ENCODE measurements at places on chromosomes 16 and 17.

DNA sequence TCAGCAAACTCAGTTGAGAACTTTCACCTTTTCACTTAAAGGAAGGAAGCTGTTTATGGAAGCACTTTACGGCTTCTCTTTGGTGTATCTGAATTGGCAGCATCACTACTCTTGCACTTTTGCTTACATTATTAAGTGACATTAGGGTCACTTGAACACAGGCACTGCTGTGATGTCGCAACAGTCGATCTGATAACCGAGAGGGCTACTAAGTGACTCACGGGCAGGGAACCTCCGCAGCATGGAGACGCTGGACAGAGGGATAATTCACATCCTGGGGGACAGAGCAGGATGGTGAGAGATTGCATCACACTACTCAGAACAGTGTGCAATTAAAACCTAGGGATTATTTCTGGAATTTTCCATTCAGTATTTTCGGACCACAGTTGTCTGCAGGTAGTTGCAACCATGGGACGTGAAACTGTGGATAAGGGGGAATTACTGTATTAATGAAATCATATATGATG, 56.5 kb downstream of the DNAH2 start:
- no peak for DNase-seq

GRCh38 chr16:58515125-58515870, at the start of gene SETD6:
Gene SETD6, plus strand, starts transcription at chr16:58515517. Its CDS starts 21 bp downstream, at chr16:58515538.
- DNase-seq, result peak; percentile 72

DNA sequence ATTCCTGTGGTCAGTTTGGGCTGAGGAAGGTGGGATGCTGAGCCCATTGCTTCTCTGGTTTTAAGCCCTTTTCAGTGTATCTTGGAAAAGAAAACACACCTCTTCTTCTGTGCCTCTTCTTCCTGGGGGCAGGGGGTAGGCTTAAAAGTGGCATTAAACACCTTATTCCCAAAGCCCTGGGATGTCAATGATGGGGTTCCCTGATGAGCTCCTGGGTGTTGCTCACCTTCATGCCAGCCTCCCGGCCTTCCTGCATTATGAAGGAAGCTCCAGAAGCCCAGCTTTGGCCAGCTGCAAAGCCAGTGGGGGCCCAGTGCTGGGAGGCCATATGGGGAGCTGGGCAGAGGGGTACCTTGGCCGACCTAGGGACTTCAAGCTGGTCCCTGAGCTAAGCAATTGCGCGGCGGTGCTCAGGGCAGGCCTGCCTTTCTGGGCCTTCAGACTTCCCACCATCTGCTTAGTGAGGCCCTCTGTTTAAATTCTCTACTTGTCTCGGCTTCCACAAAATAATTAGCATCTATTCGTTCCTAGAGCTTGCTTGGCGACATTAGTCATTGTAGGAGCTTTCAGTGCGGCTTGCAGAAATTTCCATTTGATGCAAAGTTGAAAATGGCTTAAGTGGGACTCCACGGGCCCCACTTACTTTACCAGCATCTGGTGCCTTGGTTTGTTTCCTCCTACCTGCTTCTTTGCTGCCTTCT, 121.7 kb upstream of the NLRP1 start:
- no peak for DNase-seq

DNA sequence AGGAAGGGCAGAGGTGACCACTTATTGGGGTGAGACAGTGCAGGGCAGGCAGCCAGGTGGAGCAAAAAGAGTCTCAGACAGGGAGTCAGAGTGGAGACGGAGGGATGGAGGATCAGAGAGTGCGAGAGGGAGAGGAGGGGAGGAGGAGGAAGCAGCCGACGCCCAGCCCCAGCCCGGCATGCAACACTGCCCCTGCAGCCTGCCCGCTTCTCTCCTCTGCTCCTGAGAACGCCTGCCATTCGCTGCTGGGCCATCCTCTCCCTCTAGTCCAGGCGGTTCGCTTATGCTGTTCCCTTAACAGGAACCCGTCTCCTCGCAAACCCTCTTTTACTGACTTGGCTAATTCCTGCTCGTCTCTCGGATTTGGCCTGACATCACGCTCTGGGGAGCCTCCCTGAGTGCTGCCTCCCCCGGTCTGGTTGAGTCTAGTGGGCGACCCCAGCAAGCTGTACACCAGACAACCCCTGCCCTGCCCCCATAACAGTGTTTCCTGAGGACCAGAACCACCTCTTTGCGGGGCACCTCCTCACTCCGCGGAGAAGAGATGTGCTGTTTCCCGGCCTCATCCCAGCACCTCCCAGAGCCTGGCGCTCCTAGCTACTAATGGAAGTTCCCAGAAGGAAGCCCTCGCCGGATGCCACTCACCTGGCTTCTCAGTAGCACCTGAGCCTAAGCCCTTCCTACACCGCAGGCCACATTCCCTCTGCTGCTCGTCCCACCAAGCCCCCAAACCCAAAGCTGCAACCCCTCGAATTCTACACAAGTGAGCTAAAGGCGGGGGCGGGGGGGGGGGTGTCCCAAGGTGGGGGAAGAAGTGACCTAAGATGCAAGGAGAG, 61.2 kb upstream of the CCL1 start:
- no peak for DNase-seq

DNA sequence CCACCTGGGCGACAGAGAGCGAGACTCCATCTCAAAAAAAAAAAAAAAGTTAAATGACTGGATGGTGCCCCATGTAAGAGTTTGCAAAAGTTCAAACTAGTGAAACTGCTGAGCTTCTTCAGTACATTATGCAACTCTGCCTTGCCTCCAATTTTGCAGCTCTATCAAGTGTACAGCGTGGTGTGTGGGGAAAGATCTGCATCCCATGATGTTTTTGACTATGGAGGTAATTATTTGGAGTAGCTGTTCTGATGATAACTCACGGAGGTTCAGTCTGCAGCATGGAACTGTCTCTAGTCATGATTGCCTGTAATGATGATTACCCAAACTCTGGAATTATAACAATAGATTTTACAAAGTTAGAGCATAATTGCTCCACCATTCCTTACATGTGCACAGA, 149.6 kb downstream of the PITPNC1 start:
- DNase-seq, result no peak

DNA sequence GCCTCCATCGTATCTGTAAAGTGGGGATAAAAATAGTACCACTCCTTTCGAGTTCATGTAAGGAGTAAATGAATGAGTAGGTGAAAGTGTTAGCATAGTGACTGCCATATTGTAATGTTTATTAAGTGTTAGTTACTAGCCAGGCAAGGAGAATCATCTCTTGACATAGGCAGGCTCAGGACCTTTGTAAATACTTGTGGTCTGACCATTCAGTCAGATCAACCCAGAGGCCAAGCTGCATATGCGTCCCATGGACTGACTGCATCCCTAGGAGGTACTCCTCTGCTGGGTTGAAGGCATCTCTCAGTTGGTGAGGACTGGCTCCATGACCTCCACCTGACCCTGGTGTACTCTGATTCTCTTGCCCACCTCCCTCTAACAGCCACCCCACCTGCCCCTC, 40.5 kb upstream of the CDRT4 start:
- DNase-seq, result no peak

DNA sequence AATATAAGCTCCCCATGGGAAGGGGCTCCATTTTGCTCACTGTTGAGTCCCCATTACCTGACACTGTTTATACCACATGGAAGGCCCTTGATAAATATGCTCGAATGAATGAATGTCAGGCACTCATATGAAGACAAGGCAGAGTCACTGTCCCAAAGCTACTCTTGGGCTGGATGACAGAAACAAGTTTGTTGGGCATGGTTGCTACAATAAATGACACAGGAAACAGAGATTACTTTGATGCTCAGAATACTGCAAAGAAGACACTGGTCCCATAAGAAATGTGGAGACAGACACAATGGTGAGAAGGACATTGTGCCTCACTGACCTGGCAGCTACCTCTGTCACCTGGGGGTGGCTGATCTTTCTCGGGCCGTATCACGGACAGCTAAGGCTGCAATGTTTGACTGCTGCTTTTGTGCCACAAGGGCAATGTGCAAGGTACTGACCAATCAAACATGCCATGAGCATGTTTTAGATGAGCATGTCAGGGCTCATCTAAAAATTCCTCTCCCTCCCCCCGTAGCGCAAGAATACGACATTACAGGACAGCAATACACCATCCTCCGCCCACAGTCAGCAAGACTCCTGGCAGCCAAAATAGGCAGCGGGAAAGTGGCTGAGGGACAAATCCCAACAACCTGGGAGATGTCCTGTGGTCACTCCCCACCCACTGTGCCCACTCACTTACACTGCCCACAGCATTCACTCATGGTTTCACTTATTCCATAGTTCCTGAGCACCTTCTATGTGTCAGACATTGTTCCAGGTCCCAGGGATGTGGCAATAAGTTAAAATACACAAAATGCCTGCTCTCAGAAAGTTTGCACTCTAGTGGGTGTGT, 5.0 kb downstream of the PIK3R6 start:
- no peak for DNase-seq

DNA sequence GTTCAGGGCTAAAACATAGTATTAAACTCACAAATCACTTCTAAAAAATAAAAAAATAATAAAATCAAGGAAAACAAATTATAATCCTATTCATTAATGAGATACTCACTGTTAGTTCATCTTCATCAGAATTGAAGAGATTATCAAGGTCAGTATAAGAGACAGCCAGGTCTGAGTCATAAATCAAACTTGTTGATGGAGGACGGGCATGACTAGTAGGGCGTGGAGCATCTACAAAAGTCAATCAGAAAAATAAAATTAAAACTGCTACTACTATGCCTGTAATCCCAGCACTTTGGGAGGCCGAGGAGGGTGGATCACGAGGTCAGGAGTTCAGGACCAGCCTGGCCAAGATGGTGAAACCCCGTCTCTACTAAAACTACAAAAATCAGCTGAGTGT, 59.1 kb upstream of the INTS2 start:
- DNase-seq, result no peak

DNA sequence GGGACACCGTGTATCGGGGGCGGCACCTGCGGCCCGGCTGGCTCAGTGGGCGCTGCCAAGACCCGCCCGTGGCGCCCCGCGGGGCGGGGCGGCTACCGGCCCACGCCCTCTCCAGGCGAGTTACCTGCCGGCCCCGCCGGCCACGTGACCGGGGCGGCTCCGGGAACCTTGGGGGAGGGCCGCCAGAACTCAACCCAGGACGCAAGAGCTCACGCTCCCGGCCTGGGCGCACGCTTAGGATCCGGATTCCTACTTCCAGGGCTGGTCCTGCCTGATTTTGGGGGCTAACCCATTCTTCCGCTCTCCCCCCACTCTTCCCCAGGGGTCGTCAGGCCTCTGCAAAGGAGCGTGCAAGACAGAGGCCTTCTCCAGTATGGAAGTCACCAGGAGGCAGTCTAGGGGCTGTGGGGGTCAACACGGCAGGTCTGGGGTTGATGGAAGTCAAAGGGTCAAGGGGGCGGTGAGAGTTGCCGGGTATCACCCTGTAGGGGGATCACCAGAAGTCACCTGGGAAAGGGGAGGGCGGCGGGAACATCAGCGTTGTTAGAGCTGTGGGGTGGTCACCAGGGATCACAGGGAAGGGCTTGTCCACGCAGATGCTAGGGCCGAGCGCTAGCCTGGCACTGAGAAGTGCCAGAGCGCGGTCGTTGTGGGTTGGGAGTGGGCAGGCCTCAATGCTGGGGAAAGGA, 354 bp upstream of the ESRP2 start:
- no peak for DNase-seq

DNA sequence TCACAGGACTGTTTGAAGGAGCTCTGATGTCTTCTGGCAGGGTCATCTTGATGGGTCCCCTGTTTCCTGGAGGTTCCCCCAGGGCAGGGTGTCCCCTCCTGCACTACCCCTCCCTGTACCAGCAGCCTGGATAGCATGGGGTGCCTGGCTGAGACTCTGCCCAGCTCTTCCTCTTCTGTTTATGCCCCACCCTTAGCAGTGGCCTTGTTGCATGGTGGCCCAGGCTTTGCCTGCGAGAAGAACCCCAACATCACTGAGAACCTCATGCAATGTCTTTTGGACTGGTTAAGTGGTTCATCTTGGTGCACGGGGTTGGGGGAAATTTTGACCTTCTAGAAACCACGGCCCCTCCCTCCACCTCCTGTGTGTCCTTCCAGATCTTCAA, 121.8 kb downstream of the IRX3 start:
- no peak for DNase-seq

DNA sequence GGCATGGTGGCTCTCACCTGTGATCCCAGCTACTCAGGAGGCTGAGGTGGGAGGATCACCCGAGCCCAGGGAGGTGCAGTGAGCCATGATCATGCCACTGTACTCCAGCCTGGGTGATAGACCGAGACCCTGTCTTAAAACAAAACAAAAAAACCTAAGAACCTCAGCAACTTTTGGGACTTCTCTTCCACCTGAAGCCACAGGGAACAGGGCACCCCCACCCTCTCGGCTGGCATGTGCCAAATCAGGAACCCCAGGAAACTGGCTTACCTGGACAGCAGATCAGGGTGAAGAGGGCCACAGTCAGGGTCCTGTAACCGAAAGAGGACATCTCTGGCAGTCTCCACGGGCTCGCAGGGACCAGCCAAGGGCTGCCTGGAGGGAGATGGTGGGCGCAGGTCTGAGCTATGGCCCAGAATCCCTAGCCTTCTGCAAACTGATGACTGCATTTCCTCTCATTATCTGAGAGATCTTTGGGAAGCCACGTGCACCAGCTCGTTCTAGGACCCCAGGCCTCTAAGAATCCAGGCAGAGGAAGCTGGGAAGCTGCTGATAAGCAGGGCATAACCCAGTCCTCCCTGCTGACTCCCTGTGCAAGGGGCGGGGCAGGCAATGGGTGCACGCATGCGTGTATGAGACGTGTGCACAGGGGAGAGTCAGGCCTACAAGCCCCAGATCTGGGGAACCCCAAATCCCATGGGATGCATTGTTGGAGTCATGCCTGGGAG, 8.4 kb downstream of the PRR29 start:
- no peak for DNase-seq

DNA sequence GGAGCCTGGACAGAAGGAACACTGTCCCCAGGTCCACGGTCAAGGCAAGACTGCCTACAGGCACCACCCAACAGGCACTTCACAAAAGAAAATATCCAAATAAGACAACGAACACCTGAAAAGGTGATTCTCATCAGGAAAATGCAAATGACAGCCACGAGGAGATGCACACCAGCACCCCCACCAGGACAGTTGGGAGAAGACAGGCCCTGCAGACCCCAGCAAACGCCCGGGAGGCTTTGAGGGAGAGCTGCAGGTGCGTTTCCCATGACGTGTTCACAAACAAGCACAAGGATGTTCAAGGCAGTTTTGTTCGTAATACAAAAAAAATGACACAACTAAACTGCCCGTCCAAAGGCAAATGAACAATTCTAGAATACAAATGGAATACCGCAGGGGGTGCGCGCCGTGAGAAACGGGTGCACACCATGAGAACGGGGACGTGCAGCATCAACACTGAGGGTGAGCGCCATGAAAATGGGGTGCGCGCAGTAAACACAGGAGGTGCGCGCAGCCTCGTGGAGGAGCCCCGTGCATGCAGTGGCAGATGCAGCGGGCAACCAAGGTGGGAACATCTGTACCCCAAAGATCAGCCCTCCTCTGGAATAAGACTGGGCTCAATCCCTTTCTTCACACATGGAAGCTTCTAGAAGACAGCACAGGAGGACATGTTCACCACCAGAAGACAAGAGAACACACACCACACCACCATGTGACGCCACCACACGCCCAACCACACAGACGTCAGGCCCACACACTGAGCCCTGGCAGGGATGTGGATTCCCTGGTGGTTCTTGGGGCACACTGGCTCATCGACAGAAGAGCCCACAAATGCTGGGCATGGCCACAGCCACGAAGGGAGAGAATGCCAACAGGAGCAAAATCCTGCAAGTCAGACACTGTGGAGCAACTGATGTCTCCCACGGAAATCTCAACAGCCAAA, 91.2 kb downstream of the ZNF778 start:
- DNase-seq, result no peak

GRCh38 chr16:31868691-31869167, 4.9 kb upstream of the ZNF267 start:
- peak; percentile 91 for DNase-seq

GRCh38 chr16:54412037-54412436, 125.5 kb upstream of the IRX3 start:
- no peak for DNase-seq

All from stimulated activated effector memory CD8-positive, alpha-beta T cell treated with anti-CD3 and anti-CD28 coated beads, Interleukin-12 subunit alpha, Interleukin-12 subunit beta, amount 100 ng/mL, for 72 hours (primary cell).